Stimulated activated CD4-positive, alpha-beta T cell treated with anti-CD3 and anti-CD28 coated beads, TNF-alpha, amount 100 ng/mL, for 4 hours (primary cell): ENCODE measurements at places on chromosomes 3 and 15.

- no peak for DNase-seq
Measured at GRCh38 chr3:134029734-134030378, at the start of gene SLCO2A1. TSS of gene SLCO2A1 (minus strand) at chr3:134029925. CDS start at chr3:134029802, 123 bp downstream.

DNA sequence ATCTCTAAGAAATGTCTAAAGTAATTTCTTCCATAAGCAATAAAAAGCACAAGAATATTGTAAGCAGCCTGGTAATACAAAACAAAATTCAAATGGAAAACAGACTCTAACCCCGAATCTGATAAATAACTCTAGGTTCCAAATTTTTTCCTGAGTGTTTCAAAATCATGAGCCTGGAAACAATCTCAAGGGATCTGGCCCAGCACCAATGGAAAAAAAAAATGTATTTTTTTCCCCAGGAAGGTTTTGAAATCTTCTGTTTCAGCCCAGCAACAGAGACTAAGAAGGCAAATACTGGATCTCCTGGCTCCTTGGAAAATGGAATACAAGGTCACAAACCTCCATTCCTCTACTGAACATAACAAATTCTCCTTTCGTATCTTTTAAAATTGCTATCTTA, 13.0 kb downstream of the TBC1D2B start:
- no peak for DNase-seq

DNA sequence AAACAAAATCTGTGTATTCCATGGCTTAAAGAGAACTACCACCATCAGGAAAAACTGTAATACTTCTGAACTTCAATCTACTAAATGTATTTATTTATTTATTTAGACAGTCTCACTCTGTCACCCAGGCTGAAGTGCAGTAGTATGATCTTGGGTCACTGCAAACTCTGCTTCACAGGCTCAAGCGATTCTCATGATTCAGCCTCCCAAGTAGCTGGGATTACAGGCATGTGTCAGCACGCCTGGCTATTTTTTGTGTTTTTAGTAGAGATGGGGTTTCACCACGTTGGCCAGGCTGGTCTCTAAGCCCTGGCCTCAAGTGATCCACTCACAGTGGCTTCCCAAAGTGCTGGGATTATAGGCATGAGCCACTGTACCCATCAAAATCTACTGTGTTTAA, 202.3 kb upstream of the POU1F1 start:
- DNase-seq = no peak

- no peak for DNase-seq
Measured at GRCh38 chr15:51736069-51736468, 1.4 kb downstream of the LYSMD2 start.

DNA sequence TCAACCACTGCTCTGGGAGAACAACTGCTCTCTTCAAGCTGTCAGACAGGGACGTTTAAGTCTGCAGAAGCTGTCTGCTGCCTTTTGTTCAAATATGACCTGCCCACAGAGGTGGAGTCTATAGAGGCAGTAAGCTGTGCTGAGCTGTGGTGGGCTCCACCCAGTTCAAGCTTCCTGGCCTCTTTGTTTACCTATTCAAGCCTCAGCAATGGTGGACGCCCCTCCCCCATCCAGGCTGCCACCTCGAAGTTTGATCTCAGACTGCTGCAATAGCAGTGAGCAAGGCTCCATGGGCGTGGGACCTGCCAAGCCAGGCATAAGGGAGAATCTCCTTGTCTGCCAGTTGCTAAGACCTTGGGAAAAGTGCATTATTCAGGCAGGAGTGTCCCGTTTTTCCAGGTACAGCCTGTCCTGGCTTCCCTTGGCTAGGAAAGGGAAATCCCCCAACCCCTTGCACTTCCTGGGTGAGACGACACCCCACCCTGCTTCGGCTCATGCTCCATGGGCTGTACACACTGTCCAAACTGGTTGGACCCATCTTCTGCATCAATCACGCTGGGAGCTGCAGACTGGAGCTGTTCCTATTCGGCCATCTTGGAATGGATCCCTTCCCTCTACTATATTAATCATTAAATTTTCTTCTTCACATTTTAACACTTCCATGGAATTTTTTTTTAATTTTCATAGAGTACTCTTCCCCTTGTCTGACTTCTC, 167.0 kb upstream of the UBE2E2 start:
- DNase-seq = no peak

DNA sequence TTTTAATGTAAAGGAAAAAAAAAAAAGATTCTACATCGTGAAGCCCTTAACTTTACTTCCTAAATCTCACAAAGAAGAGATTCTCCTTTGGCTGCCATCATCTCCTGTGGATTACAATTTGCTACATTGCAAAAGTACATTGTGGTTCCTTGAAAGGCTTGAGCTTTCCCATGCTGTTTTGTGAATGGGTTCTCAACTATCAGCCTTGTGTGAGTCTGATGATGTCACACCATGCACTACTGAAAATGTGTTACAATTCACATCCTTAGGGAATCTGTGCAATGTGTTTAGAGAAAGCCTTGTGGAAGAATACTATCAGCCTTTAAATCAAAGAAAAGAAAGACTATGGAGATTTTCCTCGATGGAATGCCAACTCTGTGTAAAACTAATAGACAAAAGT, 510.0 kb upstream of the ALCAM start:
- DNase-seq = no peak
